ENCODE measurements at places on chromosomes 1 and 21.

DNA sequence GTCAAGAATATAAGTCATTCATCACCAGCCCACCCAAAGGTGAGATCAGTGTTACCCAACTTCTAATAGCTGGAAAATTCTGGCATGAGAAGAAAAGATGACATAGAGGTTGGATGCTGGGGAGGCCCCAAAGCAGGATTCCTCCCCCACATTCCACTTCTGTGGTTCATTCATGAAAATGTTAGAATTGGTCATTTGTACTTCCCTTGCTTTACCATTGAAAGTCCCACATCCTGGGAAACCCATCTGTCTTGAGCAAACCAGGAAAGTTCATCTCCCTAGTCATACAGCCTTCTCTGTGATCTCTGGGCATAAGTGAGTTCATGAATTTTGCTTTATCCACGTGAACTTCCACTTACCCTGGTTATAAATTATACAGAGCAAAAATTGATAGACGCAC, 66.8 kb downstream of the SERINC2 start:
- no peak for DNase-seq

GRCh38 chr1:84862810-84863251, 30.2 kb downstream of the LPAR3 start:
- DNase-seq: no peak

- no peak for DNase-seq
These were observed 19.2 kb downstream of the CYYR1 start for GRCh38 chr21:26553898-26554297.

DNA sequence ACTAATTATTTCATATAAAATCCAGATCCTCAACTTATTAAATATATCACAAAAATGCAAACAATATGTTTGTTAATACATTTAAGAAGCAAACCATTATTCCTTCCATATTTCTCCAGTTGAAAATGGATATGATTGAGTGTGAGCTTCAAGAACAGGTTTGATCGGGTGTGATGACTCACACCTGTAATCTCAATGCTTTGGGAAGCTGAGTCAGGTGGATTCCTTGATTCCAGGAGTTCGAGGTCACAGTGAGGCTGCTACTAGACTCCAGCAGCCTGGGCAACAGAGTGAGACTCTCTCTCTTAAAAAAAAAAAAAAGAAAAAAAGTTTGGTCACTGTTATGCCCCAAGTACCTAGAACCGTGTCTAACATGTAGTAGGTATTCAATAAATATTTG, 42.9 kb upstream of the RRP15 start:
- DNase-seq: no peak

DNA sequence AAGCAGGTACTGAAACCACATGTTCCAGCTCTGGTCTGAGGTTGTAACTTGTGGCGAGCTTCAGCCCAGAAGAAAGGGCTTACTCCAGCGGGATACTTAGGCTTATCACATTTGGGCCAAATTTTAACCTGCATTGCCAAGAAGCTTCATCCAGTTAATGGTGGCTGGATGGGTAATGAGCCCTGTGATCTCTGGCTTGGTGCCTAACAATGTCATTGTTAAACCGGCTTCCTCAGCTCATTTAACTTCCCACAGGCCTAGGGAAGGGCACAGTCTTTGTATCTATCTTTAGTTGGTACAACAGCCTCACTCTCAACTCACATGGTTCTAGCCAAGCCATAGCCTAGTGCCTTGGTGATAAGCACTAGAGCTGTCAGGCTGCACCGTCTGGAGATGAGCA, 43.6 kb upstream of the CCDC190 start:
- DNase-seq: peak; percentile 23

GRCh38 chr1:41598325-41598724, 113.8 kb upstream of the EDN2 start:
- no peak for DNase-seq

GRCh38 chr1:230864441-230864840, 3.9 kb downstream of the C1orf198 start:
- DNase-seq: no peak

DNA sequence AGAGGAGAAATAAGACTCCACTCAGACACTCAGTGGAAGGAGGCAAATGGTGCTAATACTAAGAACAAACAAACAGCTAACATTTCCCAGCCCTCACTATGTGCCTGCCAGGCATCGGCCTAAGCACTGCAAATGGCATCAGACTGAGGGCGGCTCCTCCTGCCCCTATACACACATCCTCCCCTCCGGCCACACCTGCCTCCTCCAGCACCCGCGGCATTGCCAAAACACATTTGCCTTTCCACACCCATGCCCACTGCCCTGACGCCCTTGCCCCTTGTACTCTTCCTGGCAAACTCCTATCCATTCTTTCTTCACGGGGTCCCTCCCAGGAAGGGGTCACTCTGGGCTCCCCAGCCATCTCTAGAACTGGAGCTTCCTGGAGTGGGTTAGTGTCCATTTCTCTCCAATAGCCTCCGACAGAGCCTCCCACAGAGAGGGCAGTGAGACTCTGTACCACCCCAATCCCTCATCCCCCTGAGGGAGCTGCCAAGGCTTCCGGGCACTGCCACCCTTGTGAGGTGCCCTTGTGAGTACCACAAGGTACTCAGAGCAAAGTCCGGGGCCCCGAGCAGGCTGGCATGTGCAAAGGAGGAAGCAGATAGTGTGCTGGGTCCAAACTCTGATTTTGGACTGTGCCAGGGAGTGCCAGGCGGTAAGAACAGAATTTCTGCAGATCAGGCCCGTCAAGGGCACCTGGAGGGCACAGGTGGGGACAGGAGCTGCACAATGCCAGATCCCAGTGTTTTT, 959 bp downstream of the AKR7A3 start:
- no peak for DNase-seq

DNA sequence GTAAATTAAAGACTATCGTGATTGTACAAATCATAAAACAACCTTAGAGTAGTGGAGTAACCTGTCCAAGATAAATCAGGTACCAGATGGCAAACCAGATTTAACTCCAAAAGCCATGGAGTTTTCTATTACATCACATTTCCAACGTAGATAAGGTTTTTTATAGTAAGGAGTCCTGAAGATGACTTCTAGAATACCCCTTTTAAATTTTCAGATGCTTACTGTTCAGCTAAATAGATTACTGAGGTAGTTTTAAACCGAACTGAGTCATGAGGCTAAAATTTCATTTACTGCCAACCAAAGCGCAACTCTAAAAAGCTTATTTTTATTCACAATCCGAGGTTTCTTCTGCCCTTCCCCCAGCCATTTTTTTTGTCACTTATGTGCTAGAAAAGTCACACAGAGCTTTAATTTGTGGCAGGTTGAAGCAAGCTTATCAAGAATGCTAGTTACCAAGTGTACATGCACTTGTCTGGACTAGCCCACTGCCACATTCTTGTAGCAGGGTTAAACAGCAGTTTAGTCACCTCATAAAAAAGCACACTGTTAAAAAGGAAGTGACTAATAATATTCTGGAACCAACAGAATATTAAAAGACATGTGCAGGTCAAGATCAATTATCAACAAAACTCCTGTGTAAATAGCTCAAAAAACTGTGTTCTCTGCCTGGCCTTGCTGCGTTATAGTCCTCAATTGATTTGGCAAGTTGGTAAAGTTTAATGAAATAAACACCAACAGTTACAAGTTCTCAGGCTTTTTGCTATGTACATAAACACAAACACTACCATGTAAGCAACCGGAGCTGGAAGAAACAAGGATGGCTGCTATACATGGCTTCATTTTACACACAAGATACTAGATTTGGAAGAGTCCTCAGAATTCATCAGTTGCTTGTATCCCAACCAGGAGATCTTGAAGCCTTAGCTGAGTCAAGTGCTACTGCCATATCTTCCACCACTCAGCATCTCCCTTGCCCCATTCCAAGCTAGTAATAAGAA, 180.3 kb upstream of the DMRTA2 start:
- peak; percentile 87 for DNase-seq
